ENCODE measurements at places on chromosomes 6 and 20.

DNA sequence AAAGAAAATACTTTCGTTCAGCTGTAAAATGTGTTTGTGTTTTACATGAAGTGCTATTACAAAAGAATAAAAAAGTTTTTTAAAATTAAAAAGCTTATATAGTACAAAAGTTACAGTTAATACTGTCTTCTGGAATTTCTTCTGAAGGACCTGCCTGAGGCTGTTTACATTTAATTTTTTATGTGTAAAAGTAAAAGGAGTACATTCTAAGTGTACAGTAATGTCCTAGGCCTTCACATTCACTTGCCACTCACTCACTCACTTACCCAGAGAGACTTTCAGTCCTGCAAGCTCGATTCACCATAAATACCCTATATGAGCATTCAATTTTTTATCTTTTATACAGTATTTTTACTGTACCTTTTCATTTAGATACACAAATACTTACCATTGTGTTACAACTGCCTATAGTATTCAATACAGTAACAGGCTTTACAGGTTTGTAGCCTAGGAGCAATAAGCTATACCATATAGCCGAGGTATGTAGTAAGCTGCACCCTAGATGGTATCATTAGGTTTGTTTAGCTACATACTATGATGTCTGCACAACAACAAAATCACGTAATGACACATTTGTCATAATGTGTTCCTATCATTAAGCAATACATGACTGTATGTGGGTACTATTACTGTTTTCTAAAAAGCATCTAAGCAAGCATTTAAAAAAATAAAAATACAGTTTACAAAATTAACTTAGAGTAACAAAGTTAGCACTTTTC, 33.0 kb downstream of the RNF146 start:
- no peak for DNase-seq

DNA sequence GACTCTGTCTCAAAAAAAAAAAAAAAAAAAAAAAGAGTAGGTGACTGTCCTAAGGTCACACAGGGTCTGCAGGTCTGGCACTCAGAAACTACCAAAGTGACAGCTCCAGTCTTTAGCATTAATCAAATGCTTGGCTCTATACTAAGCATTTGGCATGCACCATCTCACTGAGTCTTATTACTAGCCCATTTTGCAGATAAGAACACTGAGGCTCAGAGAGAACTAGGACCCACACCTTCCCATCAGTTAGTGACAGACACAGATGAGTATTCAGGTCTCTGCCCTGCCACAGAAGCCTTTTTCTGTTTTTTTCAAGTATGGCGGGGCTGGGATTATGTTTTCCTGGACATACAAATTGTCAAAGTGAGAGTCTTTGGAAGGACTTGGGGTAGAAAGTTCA, 23.1 kb upstream of the VSTM2L start:
- no peak for DNase-seq

DNA sequence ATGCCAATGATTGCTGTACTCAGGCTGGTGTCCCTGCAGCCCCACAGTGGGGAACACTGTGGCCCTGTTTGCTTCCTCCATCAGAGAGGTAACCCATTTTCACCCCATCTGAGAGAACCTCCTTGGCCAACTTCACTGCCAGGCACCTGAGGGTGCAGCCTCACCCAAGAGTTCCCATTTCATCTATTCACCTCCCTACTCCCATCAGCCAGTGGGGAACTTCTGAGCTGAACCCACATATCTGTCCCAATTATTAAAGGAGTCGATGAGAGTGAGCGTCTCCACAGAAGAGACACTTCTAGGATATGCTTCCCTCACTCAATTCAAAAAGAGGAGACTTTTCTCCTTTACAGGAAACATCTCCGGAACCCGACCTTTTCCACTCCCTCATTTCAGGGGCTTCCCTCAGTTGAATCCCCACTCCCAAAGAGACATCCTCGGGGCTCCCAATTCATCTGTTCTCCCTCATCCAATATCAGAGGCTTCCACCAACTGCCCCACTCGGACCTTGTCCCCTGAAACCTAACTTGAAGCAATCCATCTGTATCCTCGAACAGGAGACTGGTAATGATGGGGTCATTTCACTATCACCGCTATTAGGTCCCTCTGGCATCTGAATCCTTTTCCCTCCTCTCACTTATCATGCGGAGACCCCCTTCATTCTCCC, 988 bp downstream of the UBE2V1 start:
- DNase-seq, result no peak

- DNase-seq, result no peak
These were observed 44.7 kb upstream of the RNF8 start for GRCh38 chr6:37309046-37309445.

DNA sequence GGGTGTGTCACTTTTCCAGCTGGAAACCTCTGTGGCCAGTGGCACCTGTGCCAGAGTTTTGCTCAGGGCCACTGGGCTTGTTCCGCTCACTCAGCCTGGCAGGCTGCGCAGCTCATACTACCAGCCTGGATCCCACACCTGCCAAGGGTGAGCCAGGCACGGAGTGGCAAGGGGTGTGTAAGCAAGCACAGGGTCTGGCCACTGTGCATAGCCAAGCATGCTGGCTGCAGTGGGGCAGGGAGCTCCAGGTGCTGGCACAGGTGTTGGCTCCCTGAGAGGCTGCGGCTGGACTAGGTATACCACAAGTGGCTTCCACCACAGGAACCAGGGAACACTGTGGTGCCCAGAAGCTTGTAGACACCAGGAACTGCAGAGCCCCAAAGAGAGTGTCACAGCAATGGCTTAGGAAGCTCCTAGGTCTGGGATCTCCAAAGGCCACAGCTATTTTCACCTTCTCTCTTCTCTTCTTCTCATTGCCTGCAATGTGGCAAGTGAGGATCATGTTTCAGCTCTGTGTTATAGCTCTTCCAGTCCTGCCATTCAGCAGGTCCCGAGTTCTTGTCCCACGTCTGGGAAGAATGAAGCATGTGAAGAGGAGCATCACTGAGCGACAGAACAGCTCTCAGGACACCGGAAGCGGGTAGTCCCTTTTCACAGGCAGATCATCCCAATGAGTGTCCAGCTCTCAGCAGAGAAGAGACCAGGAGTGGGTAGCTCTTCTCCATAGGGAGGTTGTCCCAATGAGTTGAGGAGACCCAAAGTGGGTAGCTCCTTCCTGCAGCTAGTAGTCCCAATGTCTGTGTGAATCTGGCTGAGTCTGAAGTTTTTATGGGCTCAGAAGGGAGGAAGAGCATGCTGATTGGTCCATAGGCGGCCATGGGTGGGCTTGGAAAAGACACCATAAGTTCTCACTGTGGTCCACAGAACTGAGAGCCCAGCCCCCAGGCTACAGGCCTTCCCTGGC, 41.3 kb downstream of the WASF1 start:
- DNase-seq, result no peak

- DNase-seq, result no peak
These were observed 68.0 kb upstream of the PIM1 start for GRCh38 chr6:37101991-37102298.

GRCh38 chr20:33183312-33183711, 15.4 kb downstream of the BPIFA2 start:
- DNase-seq, result no peak

DNA sequence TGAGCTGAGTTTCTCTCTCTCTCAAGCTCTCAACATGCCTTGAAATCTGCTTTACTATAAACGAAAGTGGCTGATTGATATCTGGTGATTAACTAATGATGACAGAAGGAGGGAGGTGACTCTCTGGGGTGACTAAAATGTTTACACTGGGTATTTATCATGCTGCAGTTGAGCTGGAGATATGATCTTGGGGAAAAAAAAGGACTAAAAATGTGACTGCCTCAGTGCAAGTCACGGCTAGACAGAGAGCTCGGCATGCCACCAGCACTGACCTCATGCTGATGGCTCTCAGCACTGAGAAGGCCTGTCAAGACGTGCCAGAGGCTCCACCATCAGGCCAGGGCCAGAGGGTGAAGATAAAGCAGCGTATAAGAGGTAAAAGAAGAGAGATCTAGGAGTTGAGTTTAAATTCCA, 103.1 kb upstream of the SPACA1 start:
- DNase-seq, result no peak
